ENCODE measurements at places on chromosomes 3 and 15.

GRCh38 chr3:9732740-9733115, 1.2 kb downstream of the BRPF1 start:
- no peak for DNase-seq

DNA sequence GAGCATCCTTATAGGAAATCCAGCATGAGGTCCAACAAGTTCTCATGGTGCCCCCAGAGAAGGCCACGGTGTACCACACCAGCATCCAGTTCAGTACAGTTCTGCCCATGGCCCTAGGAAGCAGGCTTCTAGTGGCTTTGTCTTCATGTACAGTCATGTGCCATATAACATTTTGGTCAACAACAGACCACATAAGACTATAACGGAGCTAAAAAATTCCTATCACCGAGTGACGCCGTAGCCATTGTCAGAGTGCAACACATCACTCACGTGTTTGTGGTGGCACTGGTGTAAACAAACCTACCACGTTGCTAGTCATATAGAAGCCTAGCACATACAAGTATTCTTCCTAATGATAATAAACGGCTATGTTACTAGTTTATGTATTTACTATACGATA, 209.0 kb downstream of the ARRDC4 start:
- no peak for DNase-seq

DNA sequence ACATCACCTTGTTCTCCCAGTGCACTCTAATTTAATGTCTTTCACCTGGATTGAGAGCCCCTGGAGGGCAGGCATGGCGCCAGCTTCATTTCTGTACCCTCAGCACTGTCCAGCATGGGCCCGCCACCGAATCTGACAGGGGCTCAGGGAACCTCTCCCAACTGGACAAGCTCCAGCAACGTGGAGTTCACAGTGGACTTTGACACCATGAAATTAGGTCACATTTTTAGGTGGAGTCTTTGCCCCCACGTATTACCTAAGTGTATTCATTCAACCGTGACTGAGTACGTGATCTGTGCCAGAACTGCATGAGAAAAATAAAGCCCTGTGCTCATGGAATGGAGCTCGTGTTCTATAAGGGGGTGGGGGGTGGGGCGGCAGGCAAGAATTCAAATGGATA, 94.1 kb upstream of the ATP2B2 start:
- DNase-seq = no peak

- no peak for DNase-seq
These were observed 591.7 kb downstream of the RSL24D1 start for GRCh38 chr15:54605043-54605442.

- no peak for DNase-seq
These were observed 203.5 kb upstream of the LINGO1 start for GRCh38 chr15:77836121-77836692.

- no peak for DNase-seq
These were observed 11.7 kb downstream of the SLC25A36 start for GRCh38 chr3:140953028-140953960.

DNA sequence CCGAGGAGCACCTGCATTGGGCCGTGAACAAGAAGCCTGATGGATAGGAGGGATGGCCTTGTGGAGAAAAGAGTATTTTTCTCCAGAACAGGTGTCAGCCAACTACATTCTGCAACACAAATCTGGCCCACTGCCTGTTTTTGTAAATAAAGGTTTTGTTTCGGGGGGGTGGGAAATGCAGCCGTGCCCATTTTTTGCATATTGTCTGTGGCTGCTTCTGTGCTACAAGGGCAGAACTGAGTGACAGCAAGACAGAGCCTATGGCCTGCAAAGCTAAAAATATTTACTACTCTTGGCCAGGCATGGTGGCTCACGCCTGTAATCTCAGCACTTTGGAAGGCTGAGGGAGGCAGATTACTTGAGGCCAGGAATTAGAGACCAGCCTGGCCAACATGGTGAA, 95.9 kb upstream of the AKAP13 start:
- no peak for DNase-seq

GRCh38 chr3:111311709-111312235, 230.2 kb upstream of the CD96 start:
- DNase-seq = no peak
